Spleen (tissue), 13 donors: ENCODE measurements at places on chromosomes 16 and 17. TPM values are rescaled to one million over a fixed set of nuclear protein-coding genes. Genes with fewer than 3 reads are reported as not detected.

GRCh38 chr16:64745258-64745930, 376.5 kb downstream of the CDH11 start:
- H3K27me3 ChIP-seq, result no peaks in the 10 kb centered on the region
- H3K27ac ChIP-seq, result no peak overlapping the region
- no peaks in the 10 kb centered on the region for H3K4me1 ChIP-seq
- no peak for DNase-seq

DNA sequence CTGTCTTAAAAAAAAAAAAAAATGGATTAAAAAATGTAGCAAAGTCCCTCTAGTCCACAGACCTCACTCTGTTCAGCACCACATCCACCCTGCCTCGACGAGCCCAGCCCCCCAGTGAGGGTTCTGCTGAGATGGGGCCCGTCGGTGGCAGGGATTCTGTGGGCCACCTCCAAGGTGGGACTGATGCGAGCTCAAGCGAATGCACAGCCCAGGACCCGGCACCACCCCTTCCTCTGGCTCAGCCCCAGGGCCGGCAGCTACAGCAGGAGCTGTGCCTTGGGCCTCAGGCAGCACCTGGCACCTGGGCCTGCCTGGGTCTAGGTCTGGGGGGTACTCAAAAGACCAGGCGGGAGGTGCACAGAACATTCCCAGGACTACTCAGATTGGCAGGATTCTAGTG, 59.5 kb downstream of the ZNF778 start:
- peaks cover 88% of the 10 kb centered on the region for H3K36me3 ChIP-seq
- DNase-seq, result no peak
- no peaks in the 10 kb centered on the region for H3K4me1 ChIP-seq
- H3K4me3 ChIP-seq, result no peak overlapping the region

Gene FBXL16
- 1.5 TPM for total RNA-seq

GRCh38 chr17:32882734-32883133, 5.8 kb upstream of the MYO1D start:
- no peak for DNase-seq
- H3K4me3 ChIP-seq, result no peak overlapping the region
- no peak overlapping the region for H3K27ac ChIP-seq
- no peaks in the 10 kb centered on the region for H3K36me3 ChIP-seq
- H3K4me1 ChIP-seq, result peaks cover 4% of the 10 kb centered on the region

Gene NXN
- 9.2 TPM for total RNA-seq

Gene VAT1L
- 0.23 TPM for total RNA-seq

DNA sequence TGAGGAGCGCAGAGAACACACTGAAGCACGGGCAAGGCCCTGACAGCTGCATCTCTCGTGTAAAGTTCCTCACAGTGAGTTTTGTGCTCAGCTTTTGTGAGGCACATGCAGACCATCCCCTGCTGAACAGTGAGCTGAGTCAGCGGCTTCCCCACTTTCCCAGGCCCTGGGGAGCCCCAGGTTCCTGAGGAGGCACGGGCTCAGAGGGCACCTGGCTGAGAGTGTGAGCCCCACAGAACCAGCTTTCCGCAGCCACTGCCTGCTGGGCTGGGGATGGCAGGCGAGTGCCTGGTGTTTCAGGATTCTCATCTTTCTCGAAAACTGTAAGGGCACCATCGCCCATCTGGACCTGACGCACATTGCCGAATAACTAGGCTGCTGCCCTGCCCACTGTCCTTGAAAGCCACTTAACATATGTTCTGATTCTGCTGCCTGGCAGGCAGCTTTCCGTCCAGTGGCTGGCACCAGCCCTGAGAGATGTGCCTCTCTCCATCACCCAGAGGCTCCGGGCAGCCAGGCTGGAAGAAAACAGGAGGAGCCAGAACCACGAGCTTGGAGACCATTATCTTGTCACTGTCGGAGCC, 266.7 kb upstream of the FOXF1 start:
- no peak for DNase-seq
- no peaks in the 10 kb centered on the region for H3K36me3 ChIP-seq
- H3K27ac ChIP-seq, result no peak overlapping the region
